ENCODE measurements at places on chromosomes 7 and 10.

GRCh38 chr7:71633551-71634008 is 501.6 kb downstream of the GALNT17 start:
- DNase-seq: no peak

- no peak for DNase-seq
These were observed 280.0 kb downstream of the RPS24 start for GRCh38 chr10:78313636-78314035.

- no peak for DNase-seq
These were observed 56.0 kb downstream of the CCDC7 start for GRCh38 chr10:32501906-32502305.

GRCh38 chr10:81306971-81307782 is 567.8 kb upstream of the NRG3 start:
- DNase-seq: no peak

DNA sequence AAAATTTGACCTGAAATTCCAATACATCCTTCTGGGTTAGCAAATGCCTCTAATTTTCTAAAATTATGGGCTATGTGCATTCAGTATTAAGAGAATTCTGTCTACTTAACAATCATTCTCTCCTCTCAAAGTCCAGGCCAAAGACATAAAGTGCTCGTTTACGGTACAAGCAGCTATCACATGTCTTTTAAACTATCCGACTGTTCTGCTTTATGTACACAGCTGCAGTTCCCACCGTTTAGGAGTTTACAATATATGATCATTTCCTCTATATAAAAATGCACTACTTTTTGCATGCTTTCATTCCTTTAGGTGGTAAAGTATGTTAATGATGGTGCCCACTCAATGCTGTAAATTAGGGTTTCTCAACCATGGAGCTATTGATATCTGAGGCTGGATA is 34.0 kb downstream of the CDK6 start:
- no peak for DNase-seq

DNA sequence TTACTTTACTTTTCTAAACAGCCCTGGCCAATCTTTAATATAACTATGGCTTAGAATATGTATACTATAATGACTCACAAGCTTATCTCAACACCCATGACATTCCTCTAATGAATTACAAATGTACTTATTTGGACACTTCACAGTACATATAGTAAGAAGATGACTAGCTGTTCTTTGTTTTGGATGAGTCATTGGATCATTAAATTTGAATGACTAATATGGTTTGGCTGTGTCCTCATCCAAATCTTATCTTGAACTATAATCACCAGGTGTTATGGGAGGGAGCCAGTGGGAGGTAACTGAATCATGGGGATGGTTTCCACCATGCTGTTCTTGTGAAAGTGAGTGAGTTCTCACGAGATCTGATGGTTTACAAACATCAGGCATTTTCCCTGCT is 807.5 kb upstream of the SORCS1 start:
- no peak for DNase-seq

DNA sequence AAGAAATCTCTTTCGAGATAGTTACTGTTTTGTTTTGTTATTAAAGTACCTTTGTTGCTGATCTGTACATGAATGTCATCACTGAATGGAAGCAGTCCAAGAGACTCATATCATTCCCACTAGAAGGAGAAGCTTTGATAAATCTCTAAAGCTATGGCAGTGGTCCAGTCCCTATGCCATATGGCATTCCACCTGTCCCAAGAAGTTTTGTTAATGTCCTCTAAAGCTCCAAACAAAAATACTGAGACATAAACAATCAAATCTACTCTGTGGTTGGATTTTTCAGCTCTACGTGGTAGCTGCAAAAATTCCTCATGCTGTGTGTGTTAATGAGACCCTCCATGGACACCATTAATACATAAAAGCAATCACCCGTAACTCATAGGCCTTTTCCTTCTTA is 94.1 kb downstream of the LRRN3 start:
- no peak for DNase-seq

DNA sequence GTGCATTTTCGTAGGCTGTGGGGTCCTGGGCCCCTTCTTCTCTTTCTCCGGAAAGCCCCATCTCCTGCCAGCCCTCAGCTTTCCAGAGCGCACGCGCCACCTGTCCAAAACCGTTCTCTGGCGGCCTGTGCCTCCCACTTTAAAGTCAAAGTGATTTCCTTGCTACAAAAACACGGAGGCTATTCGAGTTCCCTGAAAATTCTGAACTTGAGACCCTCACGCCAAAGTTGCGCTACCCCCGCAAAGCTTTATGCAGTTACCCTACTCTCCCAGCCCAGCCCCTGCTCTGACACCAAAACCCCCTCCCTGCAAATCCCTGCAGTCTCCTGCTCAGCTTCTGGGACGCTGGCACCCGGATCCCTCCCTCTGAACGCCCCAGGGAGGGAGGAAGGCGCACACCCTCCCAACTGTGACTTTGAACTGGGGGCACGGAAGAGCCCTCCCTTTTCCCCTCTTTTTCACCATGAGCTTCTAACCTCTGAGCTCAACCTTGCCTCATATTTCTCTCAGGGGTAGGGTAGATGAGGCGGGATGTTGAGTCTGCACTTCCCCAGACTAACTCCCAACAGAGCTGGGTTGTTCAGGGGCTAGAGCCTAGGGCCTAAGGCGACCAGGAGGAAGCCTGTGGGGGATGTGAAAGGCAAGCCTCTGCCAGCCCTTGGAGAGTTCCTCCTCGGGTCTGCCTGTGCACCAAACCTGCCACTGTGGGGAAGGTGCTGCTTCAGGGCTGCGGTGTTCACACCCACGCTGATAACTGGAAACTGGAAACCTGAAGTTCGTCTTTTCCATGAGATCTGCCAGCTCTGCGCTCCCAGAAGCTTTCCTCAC is 2.7 kb upstream of the PAX4 start:
- DNase-seq: no peak

DNA sequence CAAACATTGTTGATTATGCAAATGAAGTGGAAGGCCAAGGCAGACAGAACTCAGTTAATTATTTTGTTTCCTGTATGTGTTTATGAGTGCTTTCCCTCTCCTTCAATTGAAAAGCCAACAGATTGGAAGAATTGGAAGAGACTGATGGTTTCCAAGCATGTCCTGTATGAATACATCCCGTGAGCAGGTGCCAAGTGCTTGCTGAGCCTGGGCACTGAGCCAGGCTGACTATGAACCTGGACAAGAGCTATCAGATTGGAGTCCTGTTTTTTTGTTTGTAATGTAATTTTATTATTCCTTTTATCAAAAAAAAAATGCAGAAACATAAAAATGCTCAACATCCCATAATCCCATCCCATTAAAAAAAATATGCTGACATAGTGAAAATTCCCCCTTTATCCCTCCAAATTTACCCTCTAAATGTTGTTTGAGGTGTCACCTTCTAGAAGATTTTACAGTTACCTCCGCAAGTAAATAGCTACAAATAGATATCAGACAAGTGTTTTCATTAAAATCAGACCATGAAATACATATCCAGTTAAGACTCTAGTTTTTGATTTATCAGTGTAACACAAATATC is 449.5 kb downstream of the GRID1 start:
- no peak for DNase-seq

Data from tibial artery (tissue), 4 donors.